CMK (cell line): ENCODE measurements at places on chromosomes 1 and 21.

DNA sequence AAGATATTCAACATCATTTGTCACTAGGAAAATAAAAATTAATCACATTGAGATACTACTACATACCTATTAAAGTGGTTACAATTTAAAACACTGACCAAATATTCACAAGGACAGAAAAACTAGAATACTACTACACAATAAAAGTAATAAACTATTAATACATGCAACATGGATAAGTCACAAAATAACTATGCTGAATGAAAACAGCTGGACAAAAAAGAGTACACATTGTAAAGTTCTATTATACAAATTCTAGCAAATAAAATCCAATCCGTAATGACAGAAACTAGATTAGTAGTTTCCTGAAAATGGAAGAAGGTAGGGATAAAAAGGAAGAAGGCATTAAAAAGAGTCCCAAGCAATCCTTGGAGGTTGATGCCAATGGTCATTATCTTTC is 348.7 kb upstream of the PTBP2 start:
- DNase-seq, result no peak

DNA sequence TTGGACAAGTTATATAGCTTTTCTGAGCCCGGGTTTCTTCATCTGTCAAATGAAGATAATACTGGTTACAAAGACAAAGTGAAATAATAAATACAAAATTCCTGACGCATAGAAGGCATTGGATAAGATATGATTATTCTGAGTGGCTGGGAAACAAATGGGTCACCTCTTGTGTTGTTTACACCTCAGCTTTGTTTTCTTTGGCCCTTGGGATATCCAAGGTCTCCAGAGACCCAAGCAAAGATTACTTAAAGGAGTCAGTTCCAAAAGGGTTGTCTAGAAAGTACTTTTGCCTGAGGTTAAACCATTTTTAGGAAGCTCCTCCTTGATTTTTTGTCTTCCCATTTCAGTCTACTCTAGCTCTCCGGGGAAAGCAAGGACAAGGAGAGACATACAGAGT is 9.7 kb downstream of the KHDRBS1 start:
- no peak for DNase-seq

GRCh38 chr1:150973258-150973835 is 1.3 kb downstream of the CERS2 start:
- DNase-seq, result no peak

DNA sequence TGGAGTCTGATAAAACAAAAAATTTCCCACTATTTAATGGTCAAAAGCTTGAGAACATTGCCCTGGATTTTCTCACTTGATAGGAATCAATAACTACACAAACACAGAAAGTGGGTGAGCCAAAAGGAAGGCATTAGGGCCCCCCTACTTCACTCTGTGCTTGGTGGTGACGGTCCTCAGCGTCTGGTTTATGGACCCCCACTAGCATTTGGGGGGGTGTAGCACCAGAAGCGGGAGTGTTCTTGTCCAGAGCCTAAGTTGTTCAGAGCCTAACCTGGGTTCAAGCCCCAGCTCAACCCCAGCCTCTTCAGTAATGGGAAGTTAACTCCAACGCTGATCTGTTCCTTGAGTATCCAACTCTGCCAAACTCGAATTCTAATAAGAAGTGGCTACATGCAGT is 33.1 kb downstream of the STPG1 start:
- DNase-seq, result no peak

DNA sequence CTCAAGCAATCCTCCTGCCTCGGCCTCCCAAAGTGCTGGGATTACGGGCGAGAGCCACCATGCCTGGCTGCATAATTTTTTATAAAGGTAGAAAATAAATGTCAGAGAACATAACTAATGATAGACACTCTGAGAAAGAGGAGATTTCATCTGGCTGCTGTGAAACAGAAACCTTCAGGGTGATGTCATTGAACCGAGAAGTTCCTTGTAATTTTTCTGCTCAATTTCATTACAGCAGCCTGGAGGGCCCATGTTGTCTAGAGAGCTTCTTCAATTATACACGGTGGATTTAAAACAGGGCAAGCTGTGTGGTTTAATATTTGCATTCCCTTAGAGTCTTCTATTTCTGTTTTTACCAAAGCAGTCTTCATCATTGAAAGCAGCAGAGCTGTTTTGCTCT is 64.3 kb upstream of the MORC3 start:
- DNase-seq, result no peak

DNA sequence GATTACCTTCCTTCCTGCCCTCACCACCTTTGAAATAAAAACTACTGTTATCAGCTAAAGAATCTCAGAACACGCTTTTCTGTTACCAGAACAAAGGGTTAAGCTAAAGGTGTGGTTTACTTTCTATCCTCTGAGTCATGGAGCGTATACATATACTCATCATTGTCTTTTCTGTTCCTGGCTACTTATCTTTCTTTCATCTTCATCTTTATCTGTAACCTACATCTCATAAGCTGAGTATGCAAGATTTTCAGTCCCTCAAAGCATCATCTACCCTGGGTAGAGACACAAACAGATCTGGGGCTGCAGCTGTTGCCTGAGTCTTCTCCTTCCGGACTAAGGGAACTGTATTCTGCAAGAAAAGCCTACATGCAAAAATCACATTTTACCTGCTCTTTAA is 75.6 kb downstream of the LMO4 start:
- DNase-seq, result no peak

GRCh38 chr1:52706941-52707926 is 9.1 kb upstream of the COA7 start:
- DNase-seq, result no peak

DNA sequence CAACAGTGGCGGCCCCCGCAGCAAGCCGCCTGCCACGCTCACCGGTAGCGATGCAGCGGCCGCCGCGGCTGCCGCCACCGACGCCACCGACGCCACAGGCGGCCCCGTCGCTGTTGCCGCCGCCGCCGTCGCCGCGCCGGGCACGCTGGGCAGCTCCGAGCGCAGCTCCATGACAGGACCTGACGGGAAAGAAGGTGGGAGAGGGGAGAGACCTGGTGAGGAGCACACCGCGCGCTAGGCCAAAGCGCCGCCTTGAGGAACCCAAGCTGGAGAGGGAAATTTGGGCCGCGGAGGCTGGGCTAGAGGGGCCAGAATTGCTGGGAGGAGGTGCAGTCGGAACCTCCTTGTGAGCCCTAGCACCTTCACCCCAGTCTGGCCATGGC is 1.9 kb downstream of the DMRTA2 start:
- no peak for DNase-seq

- no peak for DNase-seq
Measured at GRCh38 chr1:176694713-176695112, 231.7 kb downstream of the PAPPA2 start.

DNA sequence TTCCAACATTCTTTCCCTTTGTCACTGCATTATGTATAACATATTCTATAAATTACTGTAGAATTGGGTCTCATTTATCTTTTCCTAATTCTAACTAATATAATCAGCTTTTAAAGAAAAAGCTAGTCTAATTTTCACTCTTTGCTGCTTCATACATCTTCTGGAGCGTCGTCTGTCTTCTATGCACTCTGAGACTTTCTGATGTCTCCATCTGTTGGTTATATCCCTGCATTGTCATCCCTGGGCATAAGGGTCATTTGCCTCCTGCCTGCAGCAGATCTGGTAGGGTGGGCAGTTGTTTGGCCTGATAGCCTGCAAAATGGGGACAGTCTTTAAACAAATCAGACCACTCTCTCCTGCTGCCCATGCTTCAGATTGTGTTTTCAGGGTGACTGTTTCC is 40.8 kb upstream of the DYNLT5 start:
- no peak for DNase-seq

DNA sequence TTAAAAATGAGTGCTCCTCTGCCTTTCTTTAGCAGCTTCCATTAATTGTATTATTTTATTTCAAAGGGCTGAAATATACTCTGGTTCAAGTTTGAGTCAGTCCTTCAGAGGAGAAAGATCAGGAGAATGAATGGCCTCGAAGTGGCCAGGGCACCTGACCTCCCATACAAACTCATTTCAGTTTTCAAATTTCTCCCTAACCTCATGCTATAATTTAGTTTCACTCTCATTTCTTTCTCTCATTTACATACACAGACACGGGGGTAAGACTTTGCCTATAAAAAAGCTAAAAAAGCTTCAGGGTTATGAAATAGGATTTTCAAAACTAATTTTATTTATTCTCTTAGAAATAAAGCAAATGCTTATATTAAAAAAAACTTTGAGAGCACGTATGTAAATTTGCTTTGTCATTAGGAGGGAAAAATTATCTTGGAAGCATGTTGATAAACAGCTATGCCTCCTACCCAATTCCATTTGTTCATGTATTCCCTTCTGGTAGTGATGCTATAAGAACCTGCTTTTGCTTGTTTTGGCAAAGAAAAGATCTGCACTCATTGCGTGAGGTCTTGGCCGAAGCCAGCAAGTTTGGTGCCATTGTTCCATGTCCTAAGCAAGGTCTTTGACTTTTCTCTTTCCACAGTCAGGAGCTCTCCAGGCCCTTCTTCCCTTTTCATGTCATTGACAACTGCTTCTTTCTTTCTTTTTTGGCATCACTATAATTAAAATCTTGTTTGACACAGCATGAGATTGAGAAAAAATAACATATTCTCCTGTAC is 80.4 kb upstream of the LRRC53 start:
- no peak for DNase-seq

DNA sequence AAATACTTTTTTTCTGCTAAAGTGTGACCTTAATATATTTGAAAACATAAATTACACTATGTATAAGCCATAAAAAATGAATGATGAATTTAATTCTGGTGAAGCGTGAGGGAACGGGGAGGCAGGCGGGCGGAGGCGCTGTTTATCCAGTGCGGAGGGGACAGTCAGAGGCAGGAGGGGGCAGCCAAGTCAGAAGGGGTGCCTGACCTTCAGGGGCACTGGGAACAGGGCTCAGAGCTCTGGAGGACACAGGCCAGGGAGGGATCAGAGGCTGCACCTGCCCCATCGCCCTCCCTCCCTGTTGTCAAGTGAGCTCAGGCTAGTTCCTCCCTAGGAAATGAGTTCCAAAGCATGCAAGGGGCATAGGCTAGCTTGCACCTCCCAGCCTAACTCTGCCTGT is 82.0 kb upstream of the CASZ1 start:
- no peak for DNase-seq

DNA sequence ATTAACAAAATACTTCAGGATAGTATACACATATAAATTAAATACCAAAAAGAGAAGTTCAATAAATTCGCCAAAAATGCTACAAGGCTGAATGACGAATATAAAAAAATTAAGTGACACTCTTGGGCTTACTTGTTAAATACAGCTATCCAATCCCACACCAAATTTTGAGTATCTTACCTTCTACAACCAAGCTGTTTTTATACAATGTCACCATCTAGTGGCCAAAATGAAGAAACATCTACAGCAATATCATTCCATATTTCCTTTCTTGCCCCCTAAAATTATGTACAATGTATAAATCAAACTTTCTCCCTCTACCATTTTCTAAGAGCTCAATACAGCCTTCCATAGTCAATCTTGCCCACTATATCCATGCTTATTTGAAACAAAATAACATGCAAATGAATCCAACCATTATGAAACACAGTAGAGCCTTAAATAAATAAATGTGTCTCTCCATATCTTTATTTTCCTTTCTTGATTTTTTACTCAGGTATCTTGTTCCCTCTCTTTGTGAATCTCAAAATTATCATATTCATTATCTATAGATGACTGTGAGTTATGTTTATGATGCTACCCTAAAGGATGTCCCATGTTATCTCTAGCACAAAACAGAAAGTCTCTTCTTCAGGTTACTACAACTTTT is 86.3 kb downstream of the ACBD6 start:
- DNase-seq, result peak; percentile 31

DNA sequence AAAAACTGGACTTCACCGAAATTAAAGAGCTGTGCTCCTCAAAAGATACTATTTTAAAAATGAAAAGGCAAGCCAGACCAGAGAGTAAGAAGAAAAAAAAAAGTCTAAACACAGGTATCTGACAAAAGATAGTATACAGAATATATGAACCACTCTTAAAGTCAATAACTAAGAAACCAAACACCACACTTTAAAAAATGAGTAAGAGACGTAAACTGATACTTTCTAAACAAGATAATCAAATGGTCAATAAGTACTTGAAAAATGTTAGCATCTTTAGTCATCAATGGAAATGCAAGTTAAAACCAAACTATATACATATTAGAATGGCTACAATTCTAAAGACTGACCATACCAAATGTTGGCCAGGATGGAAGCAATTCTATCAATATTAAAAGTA is 77.6 kb downstream of the EVI5 start:
- no peak for DNase-seq

DNA sequence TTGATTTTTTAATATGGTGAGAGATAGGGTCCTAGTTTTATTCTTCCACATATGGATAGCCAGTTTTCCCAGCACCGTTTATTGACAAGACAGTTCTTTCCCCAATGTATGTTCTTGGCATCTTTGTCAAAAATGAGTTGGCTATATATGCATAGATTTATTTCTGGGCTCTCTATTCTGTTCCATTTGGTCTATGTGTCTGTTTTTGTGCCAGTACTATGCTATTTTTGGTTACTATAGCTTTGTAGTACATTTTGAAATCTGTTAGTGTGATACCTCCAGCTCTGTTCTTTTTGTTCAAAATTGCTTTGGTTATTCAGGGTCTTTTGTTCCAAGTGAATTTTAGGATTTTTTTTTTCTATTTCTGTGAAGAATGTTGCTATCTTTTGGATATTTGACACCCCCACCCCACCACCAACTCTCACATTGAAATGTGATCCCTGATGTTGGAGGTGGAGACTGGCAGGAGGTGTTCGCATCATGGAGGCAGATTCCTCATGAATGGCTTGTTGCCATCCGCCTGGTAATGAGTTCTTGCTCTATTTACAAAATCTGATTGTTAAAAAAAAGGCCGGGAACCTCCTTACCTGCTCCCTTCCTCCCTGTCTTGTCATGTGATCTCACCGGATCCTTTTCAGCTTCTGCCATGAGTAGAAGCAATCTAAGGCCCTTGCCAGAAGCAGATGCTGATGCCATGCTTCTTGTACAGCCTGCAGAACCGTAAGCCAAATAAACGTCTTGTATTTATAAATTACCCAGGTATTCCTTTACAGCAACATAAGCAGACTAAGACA is 54.8 kb upstream of the KRTAP19-8 start:
- no peak for DNase-seq

GRCh38 chr1:3372317-3372716 is 82.1 kb upstream of the ARHGEF16 start:
- no peak for DNase-seq

DNA sequence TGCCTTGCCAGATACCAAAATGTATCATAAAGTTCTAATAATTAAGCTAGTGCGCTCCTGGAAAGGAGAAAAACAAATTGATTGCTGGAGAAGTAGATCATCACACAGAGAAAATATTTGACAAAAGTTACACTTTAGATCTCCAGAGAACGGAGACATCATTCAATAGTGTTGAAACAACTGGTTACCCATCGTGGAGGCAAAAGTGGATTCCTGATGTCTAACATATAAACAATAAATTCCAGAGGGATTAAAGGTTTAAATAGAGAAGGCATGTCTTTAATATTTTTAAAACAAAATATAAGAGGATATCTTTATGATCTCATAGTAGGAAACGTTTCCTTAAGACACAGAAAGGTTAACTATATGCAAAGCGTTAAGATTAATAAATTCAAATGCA is 41.0 kb downstream of the NRIP1 start:
- DNase-seq, result no peak
